A549 (cell line): ENCODE measurements at places on chromosomes 5 and 9.
A peak's percentile ranks its signal among the peaks of the same experiment; 100 is the strongest.

- DNase-seq = no peak
Observed at GRCh38 chr5:139283252-139284166, 10.0 kb upstream of the MATR3 start.

- DNase-seq = no peak
Observed at GRCh38 chr5:74442466-74442865, 198.1 kb downstream of the ENC1 start.

GRCh38 chr5:14204785-14205321, 61.7 kb downstream of the TRIO start:
- DNase-seq = peak; percentile 90

GRCh38 chr5:55600497-55601203, 65.9 kb upstream of the PLPP1 start:
- peak; percentile 21 for DNase-seq

DNA sequence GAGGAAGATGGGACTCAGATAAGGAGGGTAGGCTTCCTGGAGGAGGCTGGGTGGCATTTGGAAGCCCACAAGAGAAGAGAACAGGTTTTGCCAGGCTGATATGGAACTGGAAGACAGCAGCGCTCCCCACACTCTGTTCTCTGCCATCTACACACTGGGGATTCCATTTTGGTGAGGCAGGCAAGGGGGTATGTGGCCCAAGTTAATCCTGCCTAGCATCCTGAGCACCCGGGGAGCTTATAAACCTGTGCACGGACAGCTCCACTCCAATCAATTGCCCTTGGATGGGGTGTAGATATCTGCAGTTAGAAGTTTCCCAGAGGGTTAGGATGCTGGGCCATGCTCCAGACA, 158.8 kb downstream of the MACROH2A1 start:
- DNase-seq = no peak

- DNase-seq = no peak
Observed at GRCh38 chr5:108822211-108822947, 74.7 kb downstream of the FER start.

DNA sequence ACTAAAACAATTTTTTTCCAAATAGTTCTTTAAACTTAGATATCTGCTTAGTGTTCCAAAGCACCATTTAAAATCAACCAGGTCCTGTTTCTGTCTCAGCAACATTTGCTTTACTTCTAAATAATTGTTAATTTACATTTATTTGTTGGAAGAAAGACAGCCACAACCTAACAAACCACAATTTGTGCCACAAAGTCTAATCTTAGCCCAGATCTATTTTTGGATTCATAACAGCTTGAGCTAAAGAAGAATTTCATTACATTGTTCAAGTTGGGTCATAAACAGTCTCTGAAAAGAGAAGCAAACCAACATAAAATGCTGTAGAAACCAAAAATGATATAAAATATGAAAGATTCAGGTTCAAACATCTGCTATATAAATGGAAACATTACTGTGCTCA, 24.4 kb downstream of the MLLT3 start:
- no peak for DNase-seq

DNA sequence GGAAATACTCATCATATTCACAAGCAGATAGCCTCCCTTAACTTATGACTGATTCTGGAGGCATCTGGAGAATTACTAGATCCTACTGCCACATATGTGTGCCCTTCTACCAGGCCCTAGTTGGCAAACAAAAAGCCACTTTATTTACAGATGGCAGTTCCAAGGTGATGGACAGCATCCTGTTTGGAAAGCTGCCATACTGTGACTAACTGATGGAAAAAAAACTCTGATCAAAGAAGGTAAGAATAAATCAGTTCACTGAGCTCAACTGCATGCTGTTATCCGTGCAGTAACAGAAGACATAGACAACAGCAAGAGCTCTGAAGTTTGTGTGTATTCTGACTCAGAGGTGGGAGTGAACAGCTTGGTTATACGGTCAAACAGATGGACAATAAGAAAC, 279.8 kb upstream of the POU5F2 start:
- peak; percentile 64 for DNase-seq

GRCh38 chr5:38258319-38259061, at the start of gene EGFLAM:
Gene EGFLAM, plus strand, starts transcription at chr5:38258559. Its CDS starts 196 bp downstream, at chr5:38258755.
- peak; percentile 24 for DNase-seq

DNA sequence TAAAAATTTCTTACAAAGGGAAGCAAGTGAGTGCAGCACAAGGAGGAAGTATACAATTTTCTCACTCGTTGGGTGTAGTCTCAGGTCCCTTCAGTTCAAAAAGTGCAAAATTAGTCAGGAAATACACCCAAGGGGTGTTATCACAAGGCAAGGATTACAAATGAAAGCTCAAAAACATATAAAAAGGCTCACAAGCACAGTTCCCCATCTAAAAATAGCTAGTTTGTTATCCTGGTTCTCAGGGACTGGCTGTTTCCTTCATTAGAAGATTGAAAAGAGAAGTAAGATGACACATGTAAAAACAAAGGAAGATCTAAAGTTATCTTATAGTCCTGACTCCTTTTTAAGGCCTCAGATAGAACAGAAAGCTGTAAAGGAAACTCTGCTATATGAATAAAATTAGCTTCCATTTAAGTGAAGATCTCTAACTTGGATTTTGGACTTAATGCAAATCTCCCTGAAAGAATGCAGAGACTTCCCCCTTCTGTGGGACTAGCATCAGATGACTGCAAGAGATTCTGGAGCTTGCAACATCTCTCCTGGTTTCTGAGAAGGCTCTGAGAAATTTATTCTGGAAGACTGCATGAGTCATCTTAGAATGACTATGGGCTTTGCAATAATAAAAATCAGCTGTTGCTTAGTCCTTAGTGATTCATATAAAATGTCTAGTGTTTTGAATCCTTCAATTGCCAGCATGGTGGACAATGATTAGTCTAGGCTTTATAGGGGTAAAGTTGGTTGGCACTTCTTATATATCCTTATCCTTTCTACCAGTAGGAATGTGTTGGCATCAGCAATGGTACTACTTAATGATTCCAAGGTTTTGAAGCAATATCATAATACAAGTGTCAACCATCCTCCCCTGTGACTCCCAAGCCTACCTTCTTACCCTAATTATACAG, 25.4 kb downstream of the DAB2 start:
- peak; percentile 62 for DNase-seq

- no peak for DNase-seq
Observed at GRCh38 chr9:86491468-86492266, 137.5 kb upstream of the TUT7 start.

DNA sequence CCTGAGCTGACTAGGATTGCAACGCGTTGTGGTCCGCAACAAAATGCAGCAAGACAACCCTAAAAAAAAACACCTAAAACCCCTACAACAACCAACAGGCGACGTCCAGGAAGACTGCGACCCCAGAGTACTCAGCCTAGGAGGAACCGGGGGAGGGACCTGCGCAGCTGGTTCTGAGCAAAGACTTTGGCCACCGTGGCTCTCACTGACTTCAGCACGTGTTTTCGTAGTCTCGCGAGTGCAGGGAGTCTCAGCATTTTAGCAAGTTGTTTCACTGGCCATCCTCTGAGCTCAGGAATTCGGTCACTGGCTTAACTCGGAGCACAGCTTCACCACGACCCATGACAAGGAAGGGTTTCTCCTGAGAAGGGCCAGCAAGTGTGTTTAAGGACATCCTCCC, 8.6 kb upstream of the ZDHHC11 start:
- DNase-seq = no peak

DNA sequence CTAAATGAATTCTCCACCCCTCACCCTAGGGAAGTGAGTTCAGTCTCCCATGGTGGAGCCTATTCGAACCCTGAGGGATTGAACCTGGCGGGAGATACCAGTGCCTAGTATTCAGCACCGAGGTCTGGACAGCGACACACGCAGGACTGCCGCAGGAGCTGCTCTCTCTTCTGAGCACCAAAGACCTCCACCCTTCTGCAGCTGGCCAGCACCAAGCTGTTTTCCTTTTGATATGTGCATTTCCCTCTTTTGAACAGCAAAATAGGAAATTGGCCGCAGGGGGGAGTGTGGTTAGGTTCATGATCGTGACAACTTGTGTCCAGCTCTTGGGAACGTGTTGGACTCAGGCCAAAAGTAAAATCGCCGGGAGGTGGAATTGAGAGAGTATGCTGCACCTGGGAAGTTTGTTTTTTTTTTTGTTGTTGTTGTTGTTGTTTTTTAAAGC, 1.2 kb upstream of the PCSK1 start:
- peak; percentile 36 for DNase-seq

- DNase-seq = no peak
Observed at GRCh38 chr5:170540271-170540670, 36.5 kb downstream of the KCNIP1 start.

DNA sequence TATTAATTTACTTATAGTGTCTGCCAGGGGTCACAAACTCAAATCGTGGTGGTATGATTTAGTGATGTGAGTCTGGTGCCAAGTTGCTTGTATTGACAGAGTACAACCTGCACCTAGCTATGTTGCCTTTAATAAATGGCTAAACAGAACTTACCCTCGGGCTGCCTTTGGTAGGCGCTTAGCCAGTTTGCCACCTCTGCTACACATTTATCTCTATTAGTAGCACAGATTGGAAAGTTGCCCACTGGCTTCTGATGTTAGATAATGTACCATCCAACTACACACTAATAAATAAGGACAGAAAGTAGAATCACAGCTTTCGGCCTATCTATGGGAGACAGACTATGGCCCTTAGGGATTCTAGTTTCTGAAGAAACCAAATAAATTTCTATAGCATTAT, 368.4 kb downstream of the MAN2A1 start:
- no peak for DNase-seq

GRCh38 chr5:36054647-36055046, 12.0 kb downstream of the UGT3A2 start:
- no peak for DNase-seq

DNA sequence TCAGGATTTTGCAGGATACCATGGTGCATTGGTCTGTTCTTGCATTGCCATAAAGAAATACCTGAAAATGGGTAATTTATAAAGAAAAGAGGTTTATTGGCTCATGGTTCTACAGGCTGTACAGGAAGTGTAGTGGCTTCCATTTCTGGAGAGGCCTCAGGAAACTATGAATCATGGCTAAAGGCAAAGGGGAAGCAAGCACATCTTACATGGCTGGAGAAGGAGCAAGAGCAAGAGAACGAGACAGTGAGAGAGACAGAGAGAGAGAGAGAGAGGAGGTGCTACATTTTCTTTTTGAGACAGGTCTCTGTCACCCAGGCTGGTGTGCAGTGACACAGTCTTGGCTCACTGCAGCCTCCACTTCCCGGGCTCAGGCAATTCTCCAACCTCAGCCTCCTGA, 43.9 kb downstream of the P4HA2 start:
- DNase-seq = no peak

DNA sequence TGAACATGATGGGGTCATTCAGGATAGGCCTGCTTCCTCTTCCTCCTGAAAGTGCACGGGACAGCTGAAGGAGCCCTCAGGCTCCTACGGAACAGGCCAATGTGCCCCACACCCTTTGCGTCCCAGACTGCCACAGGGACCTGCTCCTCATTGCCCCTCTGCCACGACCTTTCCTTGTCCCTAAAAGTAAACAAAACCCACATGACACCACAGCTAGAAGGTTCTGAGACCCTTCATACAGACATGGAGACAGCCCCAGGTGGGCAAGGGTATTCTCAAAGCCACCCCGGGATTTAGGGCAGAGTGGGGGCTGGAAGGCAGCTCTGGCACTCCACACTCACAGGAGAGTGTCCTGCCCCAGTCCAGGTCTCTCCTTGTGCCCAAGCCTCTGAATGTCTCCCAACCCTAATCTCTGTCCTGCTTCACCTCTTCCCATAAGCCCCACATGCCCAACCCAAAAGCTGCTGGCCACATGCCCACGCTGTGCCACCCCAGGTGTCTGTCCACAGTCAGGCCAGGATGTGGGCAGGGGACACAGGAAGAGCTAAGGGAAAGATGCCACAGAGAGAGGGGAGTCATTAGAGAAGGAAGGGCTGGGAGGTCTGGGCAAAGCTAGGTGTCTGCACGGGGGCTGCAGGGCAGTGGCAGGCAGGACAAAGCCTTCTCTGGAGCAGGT, 800 bp downstream of the AMBP start:
- DNase-seq = no peak

- DNase-seq = no peak
Observed at GRCh38 chr5:167857321-167857720, 434.1 kb upstream of the WWC1 start.

- DNase-seq = no peak
Observed at GRCh38 chr9:121935739-121936138, 157.4 kb downstream of the TTLL11 start.

GRCh38 chr5:32254881-32255539, 57.7 kb downstream of the MTMR12 start:
- no peak for DNase-seq

- no peak for DNase-seq
Observed at GRCh38 chr5:65812648-65813047, 90.6 kb downstream of the NLN start.

DNA sequence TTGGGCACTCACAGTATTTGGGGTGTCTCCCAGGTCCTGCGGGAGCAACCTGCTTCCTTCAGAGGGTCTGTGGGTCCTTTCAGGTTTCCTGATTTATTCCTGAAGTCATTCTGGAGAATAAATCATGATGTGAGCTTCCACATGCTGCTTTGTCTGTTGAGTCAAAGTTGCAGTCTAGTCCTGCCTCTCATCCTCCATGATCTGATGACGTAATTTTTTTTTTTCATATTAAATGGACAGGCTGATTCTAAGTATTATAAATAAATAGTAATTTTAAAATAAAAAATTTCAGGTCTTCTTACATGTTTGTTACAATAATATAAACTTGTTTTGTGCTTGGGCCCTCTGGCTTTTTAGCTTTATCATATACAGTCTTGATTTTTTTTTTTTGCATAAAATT, 26.3 kb upstream of the RIOK2 start:
- DNase-seq = no peak

- DNase-seq = no peak
Observed at GRCh38 chr5:122835681-122836080, 9.7 kb upstream of the SNX24 start.

DNA sequence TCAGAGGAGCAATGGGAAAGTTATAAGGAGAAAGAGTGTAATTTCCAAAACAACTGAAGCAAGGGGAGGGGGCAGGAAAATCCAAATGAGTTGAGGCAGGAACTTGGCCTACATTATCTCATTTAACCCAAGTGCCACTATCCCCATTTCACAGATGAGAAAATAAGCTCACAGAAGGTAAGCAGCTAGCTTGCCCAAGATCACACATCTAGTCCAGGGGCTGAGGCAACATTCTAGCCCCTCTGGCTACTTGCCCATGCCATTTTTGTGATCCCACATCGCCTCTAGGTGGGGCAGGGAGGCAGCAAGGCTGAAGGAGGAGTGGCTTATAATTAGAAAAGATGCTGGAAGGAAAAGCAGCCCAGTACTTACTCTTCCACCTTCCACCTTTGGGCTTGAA, 2.6 kb upstream of the PSIP1 start:
- DNase-seq = peak; percentile 21

GRCh38 chr5:118953652-118954005, 34.7 kb downstream of the DTWD2 start:
- no peak for DNase-seq

- no peak for DNase-seq
Observed at GRCh38 chr9:9817176-9817575, 795.6 kb downstream of the PTPRD start.

- no peak for DNase-seq
Observed at GRCh38 chr5:178788381-178789085, 58.1 kb upstream of the ZNF354A start.

DNA sequence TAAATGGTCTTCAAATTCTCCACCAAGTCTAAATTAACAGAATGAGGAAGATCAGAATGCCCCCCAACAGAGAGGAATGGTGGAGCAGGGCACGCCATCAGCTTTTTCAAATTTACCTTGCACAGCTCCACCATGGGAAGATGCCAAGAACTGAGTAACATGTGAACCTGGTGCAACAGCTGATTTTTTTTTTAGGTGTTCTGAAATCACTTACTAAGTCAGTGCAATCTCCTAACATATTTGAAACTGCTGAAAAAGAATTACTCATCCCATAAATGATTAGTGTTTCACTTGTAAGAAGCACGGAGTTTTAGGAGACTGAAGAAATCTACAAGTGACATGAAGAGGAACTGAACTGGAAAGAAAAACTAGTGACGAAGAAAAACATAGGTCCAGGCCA, 5.1 kb downstream of the TMEM245 start:
- DNase-seq = no peak
